Forelimb muscle (tissue), 1 donor: ENCODE measurements at places on chromosomes 12 and 14. TPM values are rescaled to one million over a fixed set of nuclear protein-coding genes. Genes with fewer than 3 reads are reported as not detected.

- no peak for DNase-seq
Observed at GRCh38 chr12:58889557-58889956, 30.7 kb downstream of the LRIG3 start.

Gene TSPAN19
- 0.28 TPM for polyA plus RNA-seq

DNA sequence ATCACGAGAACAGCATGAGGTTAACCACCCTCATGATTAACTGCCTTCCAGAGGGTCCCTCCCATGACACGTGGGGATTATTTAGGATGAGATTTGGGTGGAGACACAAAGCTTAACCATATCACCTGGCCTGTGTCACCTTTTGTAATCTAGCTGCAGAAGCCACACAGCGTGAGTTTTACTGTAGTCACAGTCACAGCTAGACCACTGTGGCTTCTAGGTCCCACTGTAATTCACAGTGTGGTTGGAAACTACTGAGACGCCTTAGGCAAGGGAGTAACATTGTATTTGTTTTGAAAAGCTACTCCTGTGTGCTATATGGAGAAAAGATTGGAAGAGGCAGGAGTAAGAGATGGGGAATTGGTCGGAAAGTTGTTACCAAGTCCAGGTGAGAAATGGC is 46.3 kb upstream of the ASPG start:
- no peak for DNase-seq

GRCh38 chr12:107057071-107057834 is 36.1 kb downstream of the CRY1 start:
- DNase-seq = no peak

DNA sequence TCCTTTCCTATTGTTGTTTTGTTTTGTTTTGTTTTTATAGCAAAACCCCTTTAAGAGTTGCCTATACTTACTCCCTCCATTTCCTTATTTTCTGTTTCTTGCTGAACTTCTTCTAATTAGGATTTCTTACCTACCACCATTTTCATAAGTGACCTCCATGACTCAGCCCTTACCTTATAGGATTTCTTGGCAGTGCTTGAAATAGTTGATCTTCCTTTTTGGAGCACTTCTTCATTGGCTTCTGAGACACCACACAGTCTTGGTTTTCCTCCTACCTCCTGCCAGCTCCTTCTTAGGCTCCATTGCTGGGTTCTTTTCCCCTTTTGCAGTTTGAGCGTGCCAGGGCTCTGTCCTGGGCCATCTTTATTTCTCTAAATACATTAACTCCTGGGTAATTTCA is 23.4 kb upstream of the EID3 start:
- no peak for DNase-seq

Gene CAPZA3
- polyA plus RNA-seq = not detected
